Naive thymus-derived CD4-positive, alpha-beta T cell (primary cell): ENCODE measurements at places on chromosomes 7 and 10. TPM values are rescaled to one million over a fixed set of nuclear protein-coding genes. Genes with fewer than 3 reads are reported as not detected.

Gene DHTKD1
- 10.8 TPM for total RNA-seq

Gene NCOA4
- total RNA-seq, result 123 and 126 TPM in 2 replicates

Gene CALML3
- total RNA-seq, result not detected

Gene GHRHR
- total RNA-seq, result not detected

Gene SNX8
- total RNA-seq, result 26.7 and 31.5 TPM in 2 replicates

Gene CD36
- total RNA-seq, result 7.2 TPM

Gene SLC16A12
- total RNA-seq, result not detected

Gene DENND10
- total RNA-seq, result 39.5 and 41.7 TPM in 2 replicates

Gene GIMAP8
- total RNA-seq, result 52.5 and 53.3 TPM in 2 replicates

Gene ZKSCAN1
- total RNA-seq, result 101 TPM

Gene CUX1
- 42.5 TPM for total RNA-seq

Gene KCNIP2
- 2.3 TPM for total RNA-seq

Gene ADAMTS14
- 0.08 TPM for total RNA-seq

Gene EN2
- total RNA-seq, result not detected in 2 replicates

Gene TMEM184A
- not detected in 2 replicates for total RNA-seq

Gene MIOS
- total RNA-seq, result 24.3 TPM

Gene SRRM3
- total RNA-seq, result 0.10 TPM in 1 of 2 replicates, not detected in the other

Gene TRPV5
- total RNA-seq, result not detected

Gene BAIAP2L1
- 0.56 TPM for total RNA-seq

Gene MKI67
- 2.8 TPM for total RNA-seq

Gene PRSS2
- total RNA-seq, result not detected

Gene GATAD1
- 14.6 and 16.4 TPM in 2 replicates for total RNA-seq

Gene SNX13
- total RNA-seq, result 29.0 TPM

Gene GJC3
- total RNA-seq, result 0.62 TPM

Gene SLC18A2
- not detected for total RNA-seq

Gene CLDN15
- 58.6 TPM for total RNA-seq

Gene DNAH11
- 8.1 and 11.7 TPM in 2 replicates for total RNA-seq

Gene NIPSNAP2
- total RNA-seq, result 34.4 TPM

Gene TET1
- total RNA-seq, result 2.9 TPM

Gene CEP55
- not detected for total RNA-seq

Gene AZGP1
- total RNA-seq, result not detected

Gene PDK4
- 0.62 TPM for total RNA-seq

Gene LBX1
- total RNA-seq, result not detected

Gene NPY4R
- total RNA-seq, result not detected
